Stimulated activated naive CD8-positive, alpha-beta T cell treated with anti-CD3 and anti-CD28 coated beads, Interleukin-15, amount 100 ng/mL, for 72 hours (primary cell): ENCODE measurements at places on chromosomes 12 and 14.
A peak's percentile ranks its signal among the peaks of the same experiment; 100 is the strongest.

- DNase-seq, result no peak
These were observed 195.1 kb downstream of the IPO8 start for GRCh38 chr12:30500532-30500931.

GRCh38 chr12:3747543-3747942, 5.4 kb downstream of the CRACR2A start:
- DNase-seq, result no peak

DNA sequence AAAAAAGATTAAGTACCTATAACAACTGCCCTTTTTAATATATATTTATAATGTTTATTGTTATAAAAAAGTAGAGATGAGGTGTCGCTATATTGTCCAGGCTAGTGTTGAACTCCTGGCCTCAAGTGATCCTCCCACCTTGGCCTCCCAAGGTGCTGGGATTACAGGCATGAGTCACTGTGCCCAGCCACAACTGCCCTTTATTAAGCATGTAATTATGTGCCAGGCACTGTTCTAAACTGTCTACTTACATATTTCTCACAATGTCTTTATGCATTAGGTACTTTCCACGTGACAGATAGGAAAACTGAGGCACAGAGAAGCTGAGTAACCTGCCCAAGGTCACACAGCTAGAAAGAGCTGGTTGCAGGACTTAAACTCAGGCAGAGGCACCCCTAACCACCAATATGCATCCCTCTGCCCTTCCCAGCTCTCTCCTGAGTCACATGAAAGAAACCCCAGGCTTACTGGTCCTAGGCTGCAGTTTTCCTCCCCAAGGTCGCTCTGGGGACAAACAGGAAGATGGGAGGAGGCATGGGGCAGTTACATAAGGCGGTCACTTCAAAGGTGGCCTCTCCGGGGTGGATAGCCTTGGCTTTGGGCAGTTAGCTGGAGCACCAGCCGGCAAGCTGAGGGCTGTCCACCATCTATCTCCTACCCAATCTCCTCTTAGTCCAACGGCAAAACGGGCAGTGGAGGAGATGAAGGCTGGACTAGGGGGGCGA, 54.6 kb upstream of the TBX3 start:
- no peak for DNase-seq

DNA sequence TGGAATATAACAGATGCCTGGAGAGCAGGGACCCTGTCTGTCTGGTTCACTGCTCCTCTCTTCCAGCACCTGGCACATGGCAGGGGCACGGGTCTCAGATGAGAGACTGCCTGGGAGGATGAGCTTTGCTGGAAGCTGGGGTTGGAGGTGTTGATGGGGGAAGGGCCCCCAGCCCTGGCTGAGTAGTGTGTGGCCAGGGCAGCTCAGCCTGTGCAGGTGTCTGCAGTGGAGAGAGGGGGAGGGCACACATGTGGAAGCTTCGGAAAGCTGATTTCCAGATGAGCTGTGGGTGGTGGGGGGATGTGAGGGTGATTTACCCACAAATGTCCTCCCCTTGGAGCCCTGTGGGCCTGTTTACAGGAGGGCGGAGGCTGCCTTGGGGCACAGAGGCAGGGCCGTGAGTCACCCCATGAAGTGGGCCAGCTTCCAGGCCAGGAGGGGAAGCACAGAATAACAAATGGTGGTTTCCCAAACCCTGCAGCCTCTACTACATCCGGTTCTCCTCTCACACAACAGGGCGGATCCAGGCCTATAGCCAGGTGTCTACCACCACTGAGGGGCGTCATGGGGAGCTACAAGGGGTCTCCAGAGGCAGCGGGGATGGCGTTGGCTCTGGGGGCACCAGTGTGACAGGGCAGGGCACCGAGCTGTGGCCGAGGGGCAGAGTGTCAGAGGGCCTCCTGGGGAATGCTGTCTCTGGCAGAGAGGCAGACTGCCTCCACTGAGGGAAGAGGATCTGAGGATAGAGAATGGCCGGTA, 11.0 kb downstream of the KRT7 start:
- peak; percentile 79 for DNase-seq

GRCh38 chr14:71933001-71933587, 865 bp downstream of the RGS6 start:
- DNase-seq, result peak; percentile 2
